ENCODE measurements at places on chromosomes 7 and 10. TPM values are rescaled to one million over a fixed set of nuclear protein-coding genes. Genes with fewer than 3 reads are reported as not detected.

- no peak for DNase-seq
Measured at GRCh38 chr10:128217136-128217535, 90.9 kb upstream of the MKI67 start.

DNA sequence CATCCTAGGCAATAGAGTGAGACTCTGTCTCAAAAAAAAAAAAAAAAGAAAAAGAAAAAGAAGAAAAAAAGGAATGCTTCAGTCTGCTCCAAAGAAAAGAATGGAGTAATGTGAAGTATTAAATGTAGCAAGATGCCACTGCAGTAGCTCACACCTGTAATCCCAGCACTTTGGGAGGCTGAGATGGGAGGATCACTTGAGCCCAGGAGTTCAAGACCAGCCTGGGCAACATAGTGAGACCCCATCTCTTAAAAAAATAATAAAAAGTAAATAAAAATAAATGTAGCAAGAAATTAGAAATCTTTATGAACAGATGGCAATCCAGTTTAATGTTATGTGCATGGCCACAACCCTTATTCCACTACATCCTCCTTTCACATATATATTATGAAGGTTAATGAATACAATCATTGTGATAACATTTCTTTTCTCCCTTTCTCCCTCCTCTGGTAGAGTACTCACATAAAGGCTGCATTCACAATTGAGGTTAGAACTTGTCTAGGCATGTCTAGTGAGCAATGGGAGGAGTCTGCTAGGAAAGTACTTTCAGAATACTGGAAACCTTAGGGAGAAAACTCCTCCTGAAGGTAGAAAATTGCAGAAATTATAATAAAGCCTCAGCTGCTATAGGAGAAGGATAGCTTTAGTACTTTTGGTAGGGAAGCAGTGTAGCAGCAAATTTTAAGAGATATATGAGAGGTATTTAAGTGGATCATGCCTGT is 20.4 kb downstream of the KLLN start:
- DNase-seq = peak; percentile 79

DNA sequence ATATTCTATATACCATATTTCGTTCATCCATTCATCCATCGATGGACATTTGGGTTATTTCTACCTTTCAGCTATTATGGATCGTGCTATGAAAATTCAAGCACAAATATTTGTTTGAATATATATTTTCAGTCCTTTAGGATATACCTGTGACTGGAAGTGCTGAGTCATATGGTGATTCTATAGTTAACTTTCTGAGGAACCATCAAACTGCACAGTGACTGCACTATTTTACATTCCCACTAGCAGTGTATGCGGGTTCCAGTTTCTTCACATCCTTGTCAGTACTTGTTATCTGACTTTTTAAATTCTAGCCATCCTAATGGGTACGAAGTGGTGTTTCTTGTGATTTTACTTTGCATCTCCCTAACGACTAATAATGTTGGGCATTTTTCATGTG is 104.0 kb downstream of the MAPK8 start:
- no peak for DNase-seq

GRCh38 chr7:155167706-155168365 is 97.7 kb downstream of the HTR5A start:
- no peak for DNase-seq

DNA sequence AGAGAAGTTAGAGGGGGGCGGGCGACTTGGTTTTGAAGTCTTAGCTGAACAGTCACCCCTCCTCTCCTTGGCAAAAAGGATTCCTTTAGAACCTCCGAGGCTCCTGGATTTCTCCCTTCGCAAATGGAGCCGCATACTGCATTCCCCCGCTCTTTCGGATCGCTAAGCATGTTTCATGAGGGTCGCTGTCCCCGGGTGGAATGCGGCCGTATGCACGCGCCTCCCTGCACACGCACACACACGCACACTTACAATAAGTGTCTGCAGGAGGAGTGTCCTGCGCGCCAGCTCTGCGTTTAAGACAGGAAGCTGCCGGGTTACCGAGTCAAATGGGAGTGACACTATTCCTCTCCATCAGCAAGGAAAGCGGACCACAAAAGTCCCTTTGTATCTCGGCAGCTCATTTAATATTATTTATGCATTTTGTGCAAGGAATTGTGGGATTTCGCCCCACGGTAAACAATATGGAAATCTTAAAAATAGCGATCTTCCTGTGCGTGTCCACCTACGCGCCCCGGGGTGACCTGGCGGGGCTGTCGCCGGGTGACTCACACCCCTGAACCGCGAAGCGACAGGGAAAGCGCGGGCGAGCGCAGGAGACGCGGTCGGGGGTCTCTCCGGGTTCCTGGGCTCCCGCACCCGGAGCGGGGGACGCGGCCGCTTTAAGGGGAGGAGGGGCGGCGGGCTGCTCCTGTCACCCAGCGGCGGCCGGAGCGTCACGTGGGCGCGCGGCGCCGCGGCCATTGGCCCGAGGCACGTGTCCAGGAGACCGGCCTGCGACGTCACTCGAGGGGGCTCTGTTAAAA is 988 bp upstream of the EN2 start:
- peak; percentile 77 for DNase-seq

DNA sequence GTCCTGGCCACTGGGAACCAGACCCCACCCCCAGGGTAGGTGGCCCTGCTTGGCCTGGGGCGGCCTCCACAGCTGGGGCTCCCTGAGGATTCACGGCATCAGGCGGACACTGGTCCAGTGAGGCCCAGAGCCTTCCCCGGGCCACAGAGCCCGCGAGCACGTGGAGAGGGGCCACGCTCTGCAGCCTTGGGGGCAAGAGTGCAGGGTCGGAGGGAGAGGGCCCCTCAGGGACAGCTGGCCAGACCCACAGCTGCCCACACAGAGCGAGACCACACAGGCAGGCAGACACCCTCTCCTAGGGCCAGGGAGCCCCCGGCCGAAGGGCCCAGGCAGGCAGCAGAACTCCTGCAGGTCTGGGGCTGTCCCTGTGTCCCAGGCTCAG is 10.7 kb downstream of the VENTX start:
- no peak for DNase-seq

- DNase-seq = no peak
Measured at GRCh38 chr7:114865564-114865963, 56.3 kb upstream of the MDFIC start.

DNA sequence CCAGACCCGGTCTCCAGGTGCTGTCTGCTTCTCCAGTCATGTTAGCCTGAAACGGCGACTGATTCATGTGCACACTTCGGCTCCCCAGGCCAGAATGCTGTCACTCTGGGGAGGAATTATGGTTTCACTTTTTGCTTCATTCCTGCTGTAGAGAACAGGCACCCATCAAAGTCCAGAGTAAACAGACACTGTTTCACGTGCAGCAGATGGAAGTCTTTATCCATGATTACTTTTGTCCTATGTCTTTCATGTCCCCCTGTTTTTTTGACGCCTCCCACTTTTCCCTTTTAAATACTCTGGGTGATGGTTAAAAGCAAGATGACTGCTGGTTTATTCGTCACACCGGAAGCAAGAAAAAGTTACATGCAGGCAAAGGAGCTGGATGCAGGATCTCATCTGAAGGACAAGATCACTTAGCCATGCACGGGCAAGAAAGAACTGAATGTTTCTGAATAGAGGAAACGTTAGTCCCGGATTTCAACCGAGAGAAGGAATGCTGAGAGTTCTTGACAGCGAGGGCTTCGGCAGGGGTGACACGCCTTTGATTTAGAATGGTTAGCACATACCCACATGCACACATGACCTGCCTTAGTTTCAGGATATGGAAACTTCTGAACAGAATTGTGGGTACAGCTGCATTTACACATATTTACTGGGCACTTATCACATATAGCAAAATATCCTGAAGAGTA is 250.0 kb upstream of the KLF6 start:
- no peak for DNase-seq

DNA sequence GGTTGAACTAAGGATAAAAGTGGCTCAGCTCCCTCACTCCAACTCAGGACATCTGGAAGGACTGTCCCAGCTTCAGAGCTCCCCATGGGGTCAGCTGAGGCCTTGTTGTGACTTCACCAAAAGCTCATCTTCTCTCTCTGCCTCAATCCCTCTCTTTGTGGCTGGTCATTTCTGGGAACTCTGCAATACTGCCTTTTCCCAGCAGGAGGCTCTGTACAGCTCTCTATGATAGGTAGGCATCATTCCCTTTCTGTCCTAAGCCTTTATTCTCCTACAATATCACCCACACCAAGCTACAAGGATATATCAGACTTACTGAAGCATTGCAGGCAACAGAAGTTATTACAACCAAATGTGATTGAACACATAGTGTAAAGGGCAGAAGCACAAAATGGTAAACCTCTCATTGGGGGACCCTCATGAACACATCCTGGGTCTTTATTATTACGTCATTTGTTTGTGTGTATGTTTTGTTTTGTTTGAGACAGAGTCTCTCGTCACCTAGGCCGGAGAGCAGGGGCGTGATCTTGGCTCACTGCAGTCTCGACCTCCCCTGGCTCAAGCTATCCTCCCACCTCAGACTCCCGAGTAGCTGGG is 36.7 kb upstream of the PRPS1L1 start:
- no peak for DNase-seq

GRCh38 chr10:3955493-3955892 is 170.5 kb upstream of the KLF6 start:
- no peak for DNase-seq

- no peak for DNase-seq
Measured at GRCh38 chr7:5322621-5323410, 40.1 kb downstream of the SLC29A4 start.

GRCh38 chr7:108149119-108149518 is 19.0 kb upstream of the LAMB4 start:
- DNase-seq = no peak

DNA sequence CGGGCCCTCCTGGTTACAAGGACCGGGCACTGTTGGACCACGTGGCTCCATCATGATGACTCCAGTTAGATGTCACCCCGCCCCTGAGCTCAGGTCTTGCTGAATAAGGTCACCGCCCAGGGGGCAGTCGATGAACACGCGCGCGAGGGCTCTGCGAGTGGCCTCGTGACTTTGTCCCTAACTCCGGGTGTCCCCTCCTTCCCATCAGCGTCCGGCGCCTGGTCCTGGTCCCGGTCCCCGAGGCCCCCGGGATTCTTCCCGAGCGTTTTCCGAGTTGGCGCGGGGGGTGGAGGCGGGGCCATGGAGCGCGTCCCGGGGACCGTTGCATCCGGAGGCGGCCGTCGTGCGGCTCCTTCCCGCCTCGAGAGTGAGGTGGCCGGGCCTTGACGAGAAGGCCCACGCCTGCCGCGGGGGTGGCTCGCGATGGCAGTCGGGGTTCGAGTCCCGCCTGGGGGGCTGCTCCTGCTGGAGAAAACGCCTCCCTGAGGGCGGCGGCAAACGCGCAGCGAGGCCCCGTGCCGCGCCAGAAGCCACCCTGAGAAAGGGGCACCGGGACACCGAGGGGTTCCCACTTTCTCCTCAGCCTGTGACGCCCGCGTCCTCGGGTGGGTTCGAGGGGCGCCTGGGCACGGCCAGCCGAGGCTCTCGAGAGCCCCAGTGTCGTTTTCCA is 569 bp upstream of the NPTX2 start:
- DNase-seq = peak; percentile 22

HILPDA gene
- 14.8 TPM for total RNA-seq

SRRM3 gene
- total RNA-seq = 1.1 TPM

ABLIM1 gene
- 2.6 TPM for total RNA-seq

WDR86 gene
- not detected for total RNA-seq

ARHGEF35 gene
- total RNA-seq = 4.8 TPM

NKX6-2 gene
- total RNA-seq = not detected

TAC1 gene
- not detected for total RNA-seq

EN2 gene
- total RNA-seq = 6.7 TPM

HOXA11 gene
- total RNA-seq = not detected

CNTNAP2 gene
- total RNA-seq = not detected
